ENCODE measurements at places on chromosomes 11 and 22. TPM values are rescaled to one million over a fixed set of nuclear protein-coding genes. Genes with fewer than 3 reads are reported as not detected.

Gene MAPK8IP1
- 75.0 TPM for total RNA-seq

Gene RAB36
- total RNA-seq: 4.9 TPM

Gene CFL1
- 666 TPM for total RNA-seq

Gene OR51E2
- total RNA-seq: 0.25 TPM

Gene BTBD18
- total RNA-seq: not detected

Gene HEPHL1
- not detected for total RNA-seq

Gene POTEH
- not detected for total RNA-seq

Gene CLMP
- total RNA-seq: 65.9 TPM

Gene FJX1
- total RNA-seq: 30.2 TPM

Gene XNDC1N
- 5.9 TPM for total RNA-seq

Gene HEPN1
- not detected for total RNA-seq

Gene OR10A5
- total RNA-seq: not detected

Gene OR52N4
- 0.25 TPM for total RNA-seq

Gene RIMBP3B
- total RNA-seq: 0.98 TPM

Gene VSIG10L2
- not detected for total RNA-seq

Gene CRY2
- 33.9 TPM for total RNA-seq

Gene LMF2
- 11.6 TPM for total RNA-seq

Gene ACRV1
- total RNA-seq: 0.25 TPM

Gene CRYBB2
- total RNA-seq: 0.25 TPM

Gene BBOX1
- 4.2 TPM for total RNA-seq

Gene SLC39A13
- 9.3 TPM for total RNA-seq
